ENCODE measurements at places on chromosomes 6 and 20. TPM values are rescaled to one million over a fixed set of nuclear protein-coding genes. Genes with fewer than 3 reads are reported as not detected.

SERPINB6 gene
- polyA plus RNA-seq, result 77.9 TPM

- DNase-seq, result no peak
These were observed 129.6 kb upstream of the DOK5 start for GRCh38 chr20:54345821-54346220.

GRCh38 chr6:97129106-97129505 is 153.9 kb downstream of the MMS22L start:
- DNase-seq, result no peak

GRCh38 chr20:57835588-57836455 is 126.0 kb upstream of the PMEPA1 start:
- no peak for DNase-seq

MLIP gene
- not detected for polyA plus RNA-seq

- DNase-seq, result no peak
These were observed 93.6 kb downstream of the GJA10 start for GRCh38 chr6:89987830-89988229.

DNA sequence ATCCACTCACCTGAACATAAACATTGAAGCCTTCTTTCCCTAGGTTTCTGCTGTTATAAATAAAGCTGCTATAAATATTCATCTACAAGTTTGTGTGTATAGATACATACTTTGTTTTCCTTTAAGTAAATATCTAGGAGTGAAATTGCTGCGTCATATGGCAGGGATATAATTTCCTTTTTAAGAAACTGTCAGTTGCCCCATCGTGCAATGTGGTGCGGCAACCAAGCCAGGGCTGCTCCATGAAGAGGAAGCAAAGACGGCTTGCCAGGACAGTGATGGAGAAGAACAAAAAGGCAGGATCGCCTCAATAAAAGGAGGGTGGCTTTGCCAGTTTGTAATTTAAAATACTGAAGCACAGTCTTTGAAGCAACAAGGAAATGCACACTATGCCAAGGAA is 36.6 kb downstream of the CITED2 start:
- no peak for DNase-seq

NHLRC1 gene
- 1.7 TPM for polyA plus RNA-seq

GRCh38 chr6:134446218-134446848 is 128.4 kb upstream of the SGK1 start:
- DNase-seq, result no peak

DNA sequence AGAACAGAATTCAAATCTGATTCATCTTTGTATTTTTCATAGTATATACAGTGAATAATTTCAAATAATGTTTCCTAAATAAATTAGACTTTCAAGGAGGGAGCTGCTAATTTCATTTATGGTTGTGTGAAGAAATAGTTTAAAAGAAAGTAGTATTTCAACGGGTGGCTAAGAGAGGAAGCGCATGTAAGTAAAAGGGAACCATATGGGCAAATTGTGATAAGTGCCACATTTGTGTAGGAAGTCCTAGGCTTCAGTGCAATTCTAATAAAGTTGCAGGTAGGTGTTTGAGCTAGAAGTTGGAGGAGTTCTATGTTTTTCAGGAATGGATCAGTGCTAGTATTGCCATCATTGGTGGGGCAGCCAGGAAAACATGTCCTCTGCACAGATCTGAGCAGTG is 178.8 kb upstream of the PRDM1 start:
- no peak for DNase-seq

DNA sequence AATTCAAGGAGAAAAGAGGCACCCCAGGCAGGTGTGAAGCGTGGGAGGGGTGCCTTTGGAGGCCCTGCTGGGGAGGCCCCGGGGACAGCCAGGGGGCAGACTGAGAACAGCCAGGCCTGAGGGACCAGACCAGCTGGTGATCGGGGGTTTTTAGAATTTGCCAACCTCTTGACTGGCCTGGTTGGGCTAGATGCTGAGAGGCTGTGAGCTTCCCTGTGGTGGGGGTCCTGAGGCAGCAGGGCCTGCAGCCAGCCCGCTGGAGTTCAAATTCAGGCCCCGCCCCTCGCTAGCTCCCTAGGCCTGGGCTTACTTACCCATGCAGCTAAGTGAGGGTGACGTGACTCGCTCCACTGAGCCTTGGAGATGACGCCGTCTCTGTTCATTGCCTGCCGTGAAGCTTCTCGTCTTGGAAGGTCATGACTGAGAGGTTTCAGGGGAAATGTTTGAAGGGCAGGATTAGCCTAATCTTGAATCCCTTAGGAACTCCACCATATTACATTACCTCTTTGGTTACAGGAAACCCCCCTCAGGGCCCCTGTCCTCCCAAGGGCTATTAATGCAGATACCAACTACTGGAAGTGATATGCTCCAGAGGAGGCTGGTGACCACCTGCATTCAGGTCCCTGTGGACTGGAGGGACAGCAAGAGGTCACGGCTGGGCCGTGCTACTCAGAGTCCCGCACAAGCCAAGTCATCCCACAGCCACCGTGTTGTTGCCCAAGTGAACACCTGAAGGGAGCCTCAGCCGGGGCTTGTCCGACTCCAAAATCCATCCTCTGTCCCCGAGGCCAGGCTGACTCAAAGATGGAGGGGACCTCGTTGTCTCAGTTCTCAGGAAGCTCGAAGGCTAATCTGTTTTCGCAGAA is 73.9 kb upstream of the DUSP22 start:
- no peak for DNase-seq

- no peak for DNase-seq
These were observed 19.2 kb downstream of the PDE7B start for GRCh38 chr6:135870722-135871121.

- DNase-seq, result no peak
These were observed 19.2 kb downstream of the IRF4 start for GRCh38 chr6:410555-411395.

DNA sequence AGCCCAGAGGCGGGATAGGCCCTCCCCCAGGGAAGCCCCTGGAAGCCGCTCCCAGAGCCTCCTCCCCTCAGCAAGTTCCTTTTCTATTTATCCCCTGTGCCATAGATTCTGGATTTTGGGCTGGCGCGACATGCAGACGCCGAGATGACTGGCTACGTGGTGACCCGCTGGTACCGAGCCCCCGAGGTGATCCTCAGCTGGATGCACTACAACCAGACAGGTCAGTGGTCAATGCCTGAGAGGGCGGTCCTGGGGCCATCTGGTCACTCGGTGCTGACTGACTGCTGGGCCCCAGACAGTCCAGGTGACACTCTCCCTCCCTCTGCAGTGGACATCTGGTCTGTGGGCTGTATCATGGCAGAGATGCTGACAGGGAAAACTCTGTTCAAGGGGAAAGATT is 6.2 kb downstream of the MAPK13 start:
- DNase-seq, result no peak

DNA sequence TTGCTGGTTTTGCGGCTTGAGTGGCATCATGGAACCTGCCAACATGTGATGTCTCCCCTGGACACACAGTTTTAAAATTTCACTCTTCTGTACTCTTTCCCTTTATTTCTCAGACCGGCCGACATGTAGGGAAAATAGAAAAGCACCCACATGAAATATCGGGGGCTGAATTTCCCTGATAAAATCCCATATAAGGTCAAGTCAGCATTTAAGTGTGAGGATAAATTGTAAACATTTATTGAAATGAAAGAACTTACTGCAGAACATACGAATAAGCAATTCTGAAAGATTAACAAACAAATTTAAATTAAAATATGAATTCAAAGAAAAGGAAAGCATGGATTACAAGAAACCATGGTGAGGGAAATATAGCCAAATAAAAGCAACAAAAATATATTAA is 345.5 kb downstream of the EPHA7 start:
- DNase-seq, result no peak

OR11A1 gene
- polyA plus RNA-seq, result not detected

CLPSL2 gene
- polyA plus RNA-seq, result not detected

GRCh38 chr6:42295677-42296076 is 78.0 kb upstream of the MRPS10 start:
- DNase-seq, result no peak

DNA sequence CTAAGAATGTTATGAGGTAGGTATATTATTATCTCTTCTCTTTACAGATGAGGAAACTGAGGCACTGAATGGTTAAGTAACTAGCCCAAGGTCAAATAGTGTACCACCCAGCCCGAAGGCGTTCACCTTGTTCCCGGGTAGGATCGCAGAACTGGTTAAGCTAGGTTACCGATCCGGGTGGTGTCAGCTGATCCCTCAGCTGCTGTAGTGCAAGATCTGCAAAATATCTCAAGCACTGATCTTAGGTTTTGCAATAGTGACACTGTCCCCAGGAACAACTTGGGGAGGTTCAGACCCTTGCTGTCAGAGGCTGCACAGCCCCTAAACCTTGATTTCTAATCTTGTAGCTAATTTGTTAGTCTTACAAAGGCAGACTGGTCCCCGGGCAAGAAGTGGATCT is 28.1 kb downstream of the SLC52A3 start:
- DNase-seq, result no peak

DNA sequence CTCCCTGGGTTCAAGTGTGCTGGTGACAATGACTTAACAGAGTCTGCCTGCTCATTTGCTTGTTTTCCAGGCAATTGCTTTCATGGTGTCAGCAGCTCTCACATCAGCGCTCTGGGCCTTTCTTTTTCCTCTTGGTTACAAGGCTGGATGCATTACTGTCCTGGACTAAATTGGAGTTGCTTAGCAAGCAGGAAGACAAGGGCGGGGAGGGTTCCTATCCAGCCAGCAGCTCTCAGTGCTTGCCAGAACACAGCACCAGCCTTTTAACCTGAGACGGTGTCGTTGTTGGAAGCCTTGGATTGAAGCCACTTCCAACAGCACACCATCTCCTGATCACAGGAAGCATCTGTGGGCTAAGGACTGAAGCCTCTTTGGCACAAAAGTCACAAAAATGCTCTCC is 606.9 kb downstream of the CDH26 start:
- no peak for DNase-seq

DNA sequence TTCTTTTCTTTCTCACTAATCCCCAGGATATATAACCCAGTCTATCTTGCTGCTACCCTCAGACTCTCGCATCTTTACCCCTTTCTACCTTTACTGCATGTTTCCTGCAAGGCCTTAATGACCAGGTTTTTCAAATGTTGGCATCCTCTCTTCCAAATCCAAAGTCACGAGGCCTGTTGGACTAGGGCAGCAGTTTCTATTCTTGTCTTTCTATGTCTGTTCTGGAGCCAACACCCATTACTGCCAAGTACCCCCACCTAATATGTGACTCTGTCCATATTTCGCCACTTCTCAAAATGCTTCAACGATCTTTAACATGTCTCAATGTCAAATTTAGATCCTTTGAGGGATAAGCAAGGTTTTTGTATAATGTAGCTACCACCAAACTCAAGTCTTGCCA is 443.4 kb downstream of the BMP2 start:
- no peak for DNase-seq

- no peak for DNase-seq
These were observed 17.7 kb downstream of the DHX35 start for GRCh38 chr20:38979842-38980241.

DNA sequence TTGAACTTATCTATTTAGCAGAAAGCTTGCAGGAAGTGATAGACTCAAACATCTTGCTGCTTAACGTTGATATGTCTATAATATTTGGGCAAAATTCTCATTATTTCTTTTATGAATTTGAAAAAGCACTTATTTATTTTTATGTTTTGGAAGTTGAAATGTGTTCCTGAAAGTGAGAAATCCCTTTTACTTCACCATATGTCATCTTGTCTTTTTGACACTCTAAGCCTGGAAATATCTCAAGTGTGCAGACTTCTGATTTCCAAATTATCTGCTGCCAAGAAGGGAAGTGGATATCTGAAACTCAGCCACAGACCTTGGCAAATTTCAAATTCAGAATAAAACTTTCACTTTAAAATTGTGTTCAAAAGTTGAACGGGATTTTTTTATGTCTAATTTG is 368.7 kb upstream of the MANEA start:
- no peak for DNase-seq

CAPN11 gene
- polyA plus RNA-seq, result not detected

DNA sequence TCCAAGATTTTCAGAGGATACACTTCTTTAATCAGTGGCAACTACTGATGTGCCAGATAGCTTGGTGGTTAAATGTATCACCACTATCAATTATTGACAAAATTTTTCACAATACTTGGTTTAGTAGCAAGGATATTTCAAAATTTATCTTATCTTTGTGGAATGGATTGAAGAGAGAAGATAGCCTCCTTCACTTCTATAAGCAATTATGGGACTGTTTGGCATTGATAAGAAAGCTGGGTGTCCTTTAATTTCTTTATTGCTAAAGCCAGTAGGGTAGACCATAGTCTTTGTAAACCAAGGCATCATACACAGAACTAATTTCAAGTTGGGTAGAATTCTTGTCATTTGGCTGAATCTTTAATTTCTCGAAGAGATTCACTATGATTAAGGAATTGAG is 4.9 kb upstream of the RNF182 start:
- no peak for DNase-seq

GRCh38 chr20:49483018-49483695 is 689 bp upstream of the KCNB1 start:
- no peak for DNase-seq

DNA sequence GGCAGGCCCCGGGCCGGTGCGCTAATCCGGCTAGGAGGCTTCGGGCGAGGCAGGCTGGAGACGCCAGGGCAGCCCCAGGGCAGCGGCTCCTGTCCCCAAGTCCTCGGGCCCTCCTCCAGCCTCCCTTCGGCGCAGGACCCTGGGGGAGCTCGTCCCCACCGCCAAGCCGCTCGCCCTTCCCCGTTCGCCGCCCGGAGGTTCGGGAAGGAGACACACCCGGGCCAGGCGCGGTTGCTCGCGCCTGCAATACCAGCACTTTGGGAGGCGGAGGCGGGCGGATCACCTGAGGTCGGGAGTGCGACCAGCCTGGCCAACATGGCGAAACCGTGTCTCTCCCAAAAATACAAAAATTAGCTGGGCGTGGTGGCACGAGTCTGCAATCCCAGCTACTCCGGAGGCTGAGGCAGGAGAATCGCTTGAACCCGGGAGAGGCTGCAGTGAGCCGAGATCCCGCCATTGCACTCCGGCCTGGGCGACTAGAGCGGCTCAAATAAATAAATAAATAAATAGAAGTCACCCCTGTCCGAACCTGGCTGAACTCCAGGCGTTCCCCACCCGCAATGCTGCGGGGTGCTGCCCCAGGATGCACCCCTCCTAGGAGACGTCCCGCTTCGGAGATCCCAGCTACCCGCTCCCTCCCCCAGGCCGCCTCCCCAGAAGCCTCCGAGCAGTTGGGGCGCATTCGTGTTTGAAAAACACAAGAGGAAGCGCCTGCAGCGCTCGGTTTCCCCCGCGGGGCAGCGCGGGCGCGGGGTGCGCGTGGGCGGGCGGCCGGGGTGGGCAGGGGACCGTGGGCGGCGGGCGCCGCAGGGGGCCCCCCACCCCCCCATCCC is 27.5 kb downstream of the SERPINB9 start:
- DNase-seq, result peak; percentile 22

PI3 gene
- polyA plus RNA-seq, result not detected

DNA sequence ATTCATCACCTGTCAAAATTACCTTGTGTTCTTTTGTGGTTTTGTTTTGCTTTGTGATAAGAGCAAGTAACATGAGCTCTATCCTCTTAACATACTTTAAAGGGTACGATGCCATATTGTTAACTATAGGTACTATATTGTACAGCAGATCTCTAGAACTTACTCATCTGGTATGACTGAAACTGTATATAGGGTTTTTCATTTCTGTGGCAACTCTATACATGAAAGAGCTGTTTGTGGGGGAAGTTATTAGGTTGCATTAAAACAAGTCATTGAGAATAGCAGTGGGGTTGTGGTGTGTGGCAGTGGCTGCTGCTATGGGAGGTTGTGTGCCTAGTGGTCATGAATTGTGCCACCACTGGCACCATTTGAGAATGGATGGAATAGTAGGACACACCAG is 268.4 kb downstream of the KCNQ5 start:
- DNase-seq, result no peak
